ENCODE measurements at places on chromosomes 3 and 15.

GRCh38 chr15:77844798-77845446 lies 212.2 kb upstream of the LINGO1 start:
- DNase-seq = no peak

DNA sequence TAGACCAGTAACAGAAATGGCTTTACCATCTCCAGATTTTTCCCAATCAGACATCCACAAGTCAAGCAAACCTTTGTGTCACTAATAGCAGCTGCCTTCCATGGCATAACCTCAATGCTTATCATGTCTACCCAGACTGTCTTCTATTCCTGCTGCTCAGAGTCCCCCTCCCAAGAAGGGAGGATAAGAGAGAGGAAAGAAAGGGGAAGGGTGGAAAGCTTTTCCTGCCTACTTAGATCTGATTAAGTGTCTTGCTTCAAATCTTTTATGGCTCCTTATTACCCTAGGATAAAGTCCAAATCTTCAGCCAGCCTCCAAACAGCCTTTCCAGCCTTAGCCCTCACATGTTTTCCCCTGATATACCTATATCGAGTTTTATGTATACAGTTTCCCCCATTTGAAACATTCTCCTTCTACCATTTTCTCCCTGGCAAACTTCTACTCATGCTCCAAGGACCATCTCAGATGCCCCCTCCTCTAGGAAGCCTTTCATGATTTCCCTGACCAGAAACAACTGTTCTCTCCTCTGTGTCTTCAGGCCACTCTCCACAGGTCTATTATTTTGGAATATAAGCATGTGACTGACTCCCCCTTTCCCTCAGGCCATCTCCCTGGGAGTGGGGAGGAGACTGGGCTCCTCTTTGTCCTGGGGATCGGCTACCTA lies 7.9 kb upstream of the SSUH2 start:
- DNase-seq = no peak

- DNase-seq = no peak
Observed at GRCh38 chr15:66805202-66805885, 103.3 kb downstream of the SMAD6 start.

DNA sequence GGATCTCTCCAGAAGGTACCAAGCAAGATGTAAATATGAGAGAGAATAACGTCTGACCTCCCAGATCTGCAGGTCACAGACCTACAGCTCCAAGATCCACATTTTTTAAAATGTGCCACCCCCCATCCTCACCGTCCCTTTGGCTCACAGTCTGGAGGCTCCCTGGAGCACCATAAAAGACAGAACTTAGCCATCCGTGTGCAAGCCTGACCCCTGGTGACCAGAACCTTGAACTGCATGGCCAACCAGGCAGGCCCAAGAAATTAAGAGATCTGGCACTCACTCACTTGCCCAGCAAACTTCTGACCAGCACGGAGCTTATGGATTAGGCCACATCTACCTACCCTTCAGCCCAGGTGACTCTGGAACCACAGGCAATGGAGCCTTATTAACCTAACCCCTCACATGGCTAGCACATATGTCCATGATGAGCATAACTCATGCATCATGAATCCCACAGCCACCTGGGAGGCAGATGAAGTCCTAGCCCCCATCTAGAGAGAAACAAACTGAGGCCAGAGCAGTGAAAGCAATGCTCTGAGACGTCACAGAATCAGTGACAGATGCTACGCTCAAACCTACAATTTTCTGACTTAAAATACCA lies 275.3 kb downstream of the UACA start:
- peak; percentile 48 for DNase-seq

DNA sequence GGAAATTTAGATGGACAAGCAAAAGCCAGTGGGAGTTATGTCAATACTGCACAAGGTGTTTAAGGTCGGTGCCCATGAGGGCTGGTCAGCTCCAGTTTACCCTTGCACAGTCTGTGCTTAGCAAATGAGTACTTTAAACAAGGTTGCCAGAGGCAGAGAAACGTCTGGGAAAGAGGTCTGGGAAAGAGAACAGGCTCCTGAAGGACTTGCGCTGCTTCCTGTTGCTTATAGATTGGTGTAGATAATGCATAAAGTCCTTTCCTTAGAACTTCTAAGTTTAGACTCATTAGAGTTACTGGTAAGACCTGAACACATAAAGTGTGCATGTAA lies 162.6 kb upstream of the P2RY1 start:
- no peak for DNase-seq

GRCh38 chr3:10334459-10334858 lies 13.5 kb upstream of the SEC13 start:
- no peak for DNase-seq

DNA sequence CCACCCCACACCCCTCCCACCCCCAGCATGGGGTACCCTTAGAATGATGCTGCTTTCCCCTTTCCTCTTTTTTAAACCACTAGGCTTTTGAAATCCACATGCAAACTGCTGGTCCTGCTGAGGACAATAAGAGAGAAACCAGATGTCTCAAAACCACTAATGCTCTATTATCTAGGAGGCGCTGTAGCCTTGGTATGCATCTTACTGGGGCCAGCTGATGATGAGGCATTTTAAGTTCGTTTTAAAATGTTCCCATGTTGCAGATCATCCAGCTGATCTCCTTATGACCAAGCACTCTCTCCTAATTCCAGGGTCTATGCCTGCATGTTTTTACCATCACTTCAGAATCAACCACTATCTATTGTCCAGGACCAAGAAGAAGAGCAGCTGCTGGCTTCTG lies 1.3 kb downstream of the NME9 start:
- DNase-seq = no peak

DNA sequence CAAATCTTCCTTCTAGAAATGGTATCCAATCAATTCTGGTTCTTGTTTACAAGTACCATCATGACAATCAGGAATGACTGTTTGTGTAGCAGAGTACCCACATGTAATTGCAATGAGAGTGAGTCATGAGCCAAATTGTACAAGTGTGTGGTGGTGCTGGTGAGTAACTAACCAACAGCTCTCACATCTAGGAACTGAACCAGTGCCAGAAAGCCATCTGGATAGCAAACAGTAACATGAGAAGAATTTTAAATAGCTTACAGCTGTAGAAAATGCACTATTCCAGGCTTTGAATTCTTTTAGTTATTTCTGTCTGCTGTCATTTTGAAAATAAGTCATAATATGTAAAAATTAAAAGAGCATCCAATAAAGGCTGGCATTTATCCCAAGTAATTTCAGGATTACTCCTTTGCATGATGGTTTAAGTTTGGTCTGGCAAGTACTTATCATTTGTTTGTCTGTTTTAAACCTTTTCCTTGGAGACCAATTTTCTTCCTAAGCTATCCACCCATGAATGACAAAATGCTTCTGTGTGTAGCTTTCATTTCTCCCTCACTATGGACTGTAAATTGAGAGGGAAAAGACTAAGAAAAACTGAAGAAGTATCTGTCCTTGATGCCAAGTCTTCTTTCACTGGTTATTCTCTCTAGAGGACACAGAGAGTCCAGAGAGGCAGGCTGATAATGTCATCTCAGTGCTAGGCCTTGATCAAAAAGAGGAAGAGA lies 60.0 kb downstream of the PIK3CB start:
- DNase-seq = no peak

DNA sequence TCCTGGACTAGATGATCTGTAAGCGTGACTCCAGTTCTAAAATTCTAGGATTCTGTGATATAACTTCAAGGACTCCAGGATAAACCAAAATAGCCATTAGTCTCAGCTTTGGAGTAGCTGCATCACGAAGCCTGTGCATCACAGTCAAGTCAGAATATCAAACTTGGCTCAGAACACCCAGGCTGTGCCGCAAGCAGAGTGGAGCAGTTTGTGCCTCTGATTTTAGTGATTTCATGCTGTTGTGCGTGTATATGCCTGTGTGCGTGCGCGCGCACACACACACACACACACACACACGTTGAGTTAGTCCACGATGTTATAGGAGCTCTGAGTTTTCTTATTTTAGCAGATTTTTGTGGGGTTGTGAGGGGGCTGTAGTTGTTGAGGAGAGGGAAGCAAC lies 356.6 kb upstream of the KCNH8 start:
- DNase-seq = no peak

GRCh38 chr3:18835021-18835420 lies 313.3 kb upstream of the KCNH8 start:
- DNase-seq = no peak

DNA sequence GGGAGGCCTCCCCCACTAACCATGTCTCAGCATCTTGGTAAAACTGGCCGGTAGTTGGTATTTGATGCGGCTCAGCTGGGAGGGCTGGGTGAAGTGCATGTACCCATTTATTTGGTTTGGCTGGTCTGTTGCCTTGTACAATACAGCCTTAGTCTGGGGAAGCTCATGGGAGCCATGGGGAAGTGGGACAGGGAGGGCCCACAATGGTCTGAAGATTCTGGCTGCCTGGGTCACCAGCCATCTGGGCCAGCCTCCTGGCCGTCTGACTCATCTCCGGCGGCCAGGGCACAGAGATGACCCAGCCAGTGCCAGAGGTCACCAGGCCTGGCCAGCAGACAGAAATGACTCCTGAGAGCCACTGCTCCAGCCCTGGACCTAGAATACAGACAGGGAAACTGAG lies 51.6 kb upstream of the SMAD6 start:
- DNase-seq = no peak

DNA sequence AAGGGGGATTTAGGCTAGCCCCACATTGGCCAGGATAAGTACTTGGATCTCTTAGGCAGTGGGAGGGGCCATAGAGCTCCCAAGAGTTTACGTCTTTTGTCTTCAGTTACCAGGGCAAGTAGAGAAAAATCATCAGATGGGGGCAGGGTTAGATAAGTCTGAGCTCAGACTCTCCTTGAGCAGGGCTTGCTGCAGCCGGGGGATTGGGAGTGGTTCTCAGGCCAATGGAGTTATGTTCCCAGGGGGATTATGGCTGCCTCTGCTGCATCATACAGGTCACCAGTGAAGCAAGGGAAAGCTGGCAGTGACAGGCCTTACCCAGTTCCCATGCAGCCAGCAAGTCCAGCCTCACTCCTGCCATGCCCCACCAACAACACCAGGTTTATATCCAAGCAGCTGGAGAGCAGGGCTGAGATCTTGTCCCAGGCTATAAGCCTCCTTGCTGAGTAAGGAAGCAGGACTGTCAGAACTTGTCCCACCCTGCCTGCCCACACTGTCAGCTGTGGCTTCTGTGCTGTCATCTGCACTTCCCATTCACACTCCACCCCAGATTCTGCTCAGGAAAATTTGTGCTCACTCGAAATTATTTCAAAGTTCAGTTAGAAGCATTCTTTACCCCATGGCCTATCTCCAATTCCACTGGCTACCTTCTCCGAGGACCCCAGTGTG lies 215.3 kb downstream of the FAM43A start:
- no peak for DNase-seq

DNA sequence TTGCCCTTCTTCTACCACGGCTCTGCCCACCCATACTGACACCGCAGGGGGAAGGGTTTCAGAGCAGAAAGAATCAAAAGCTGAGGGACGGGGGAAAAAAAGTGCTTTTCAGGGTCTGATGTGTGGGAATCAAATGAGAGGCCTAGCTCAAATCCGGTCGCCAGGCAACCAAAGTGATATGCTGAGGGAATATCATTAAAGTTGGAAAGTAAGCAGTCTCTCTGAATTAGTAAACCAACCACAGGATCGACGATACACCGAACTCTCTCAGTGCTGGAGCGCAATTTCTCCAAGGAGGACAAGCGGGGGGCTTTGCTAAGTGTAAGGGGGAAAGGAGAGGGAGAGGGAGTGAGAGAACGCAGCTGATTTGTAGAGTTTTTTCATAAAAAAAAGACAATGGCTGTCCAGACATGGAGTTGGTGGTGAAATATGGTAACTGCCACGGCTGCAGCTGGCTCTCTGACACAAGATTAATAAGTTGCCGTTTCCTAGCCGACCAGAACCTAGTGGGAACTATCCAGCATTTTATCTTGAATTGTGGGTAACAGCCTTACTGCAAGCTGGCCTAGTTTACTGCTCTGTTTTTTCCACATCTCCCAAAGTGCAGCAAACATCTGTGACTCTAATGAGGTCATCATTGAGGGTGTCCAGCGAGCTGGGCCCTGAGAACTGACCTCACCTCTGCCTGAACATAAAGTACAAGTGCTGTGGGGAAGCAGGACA lies 530.2 kb downstream of the SOX2 start:
- no peak for DNase-seq

DNA sequence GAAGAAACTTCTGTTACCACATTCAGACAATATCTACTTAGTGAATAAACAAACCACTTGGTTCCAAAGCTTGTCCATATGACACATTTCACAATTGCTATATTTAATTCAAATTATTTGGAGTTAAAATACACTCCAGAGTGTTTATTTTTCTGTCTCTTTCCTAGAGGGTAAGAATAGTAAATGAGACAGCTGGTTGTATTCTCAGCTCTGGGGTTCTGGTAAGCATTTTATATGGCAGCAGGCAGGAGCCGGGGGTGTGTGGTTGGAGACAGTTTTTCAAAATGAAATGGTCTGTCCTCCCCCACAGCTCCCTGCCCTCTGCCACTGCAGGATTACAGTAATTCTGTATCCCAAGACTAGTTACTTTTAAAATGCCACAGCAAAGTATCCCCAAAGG lies 10.9 kb upstream of the SEC61A1 start:
- no peak for DNase-seq

DNA sequence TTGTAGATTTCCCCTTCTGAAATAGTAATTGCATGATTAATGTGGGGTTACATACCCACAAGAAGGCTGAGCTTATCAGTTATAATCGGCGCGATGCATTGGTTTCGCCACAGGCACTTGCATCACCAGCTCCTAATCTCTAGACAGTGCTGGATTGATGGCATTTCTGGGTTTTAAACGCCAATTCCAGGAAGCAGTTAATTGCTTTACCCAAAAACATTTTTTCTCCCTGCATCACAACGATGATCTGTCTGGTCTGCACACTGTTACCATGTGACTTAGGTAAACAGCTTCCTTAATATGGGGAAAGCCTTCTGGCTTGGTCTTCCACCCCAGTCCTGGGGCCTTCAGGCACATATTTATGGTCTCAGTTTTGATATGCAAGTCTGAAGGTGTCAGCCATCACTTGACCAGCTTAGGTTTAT lies 70.0 kb upstream of the HEG1 start:
- DNase-seq = no peak

GRCh38 chr15:69451951-69452691 lies 497 bp upstream of the RPLP1 start:
- DNase-seq = no peak

GRCh38 chr3:152688313-152688712 lies 146.6 kb upstream of the P2RY1 start:
- DNase-seq = no peak

- DNase-seq = no peak
Observed at GRCh38 chr3:158769952-158770740, 31.7 kb upstream of the MFSD1 start.
